ENCODE measurements at places on chromosomes 6 and 20.

GRCh38 chr6:71299541-71300470 is 11.2 kb downstream of the OGFRL1 start:
- H3K4me3 ChIP-seq, result no peak overlapping the region
- DNase-seq, result no peak
- no peaks in the 10 kb centered on the region for H3K4me1 ChIP-seq
- H3K27me3 ChIP-seq, result no peaks in the 10 kb centered on the region
- H3K27ac ChIP-seq, result no peak overlapping the region

- peak overlapping the region; percentile 49 for H3K27ac ChIP-seq
- H3K27me3 ChIP-seq, result no peaks in the 10 kb centered on the region
- peaks cover 6% of the 10 kb centered on the region for H3K4me1 ChIP-seq
- DNase-seq, result peak; percentile 68
Measured at GRCh38 chr6:27693766-27694546, 218.2 kb downstream of the OR2B2 start.

GRCh38 chr6:5094327-5094726 is 9.2 kb downstream of the PPP1R3G start:
- no peak overlapping the region for H3K27ac ChIP-seq
- no peak overlapping the region for H3K4me3 ChIP-seq
- no peak for DNase-seq
- H3K4me1 ChIP-seq, result peaks cover 34% of the 10 kb centered on the region

- no peaks in the 10 kb centered on the region for H3K27me3 ChIP-seq
- no peaks in the 10 kb centered on the region for H3K36me3 ChIP-seq
- DNase-seq, result peak; percentile 51
- peaks cover 27% of the 10 kb centered on the region for H3K4me1 ChIP-seq
- no peak overlapping the region for H3K4me3 ChIP-seq
Measured at GRCh38 chr6:118808793-118809638, 84.9 kb upstream of the ASF1A start.

Data from B cell (primary cell).